Right atrium auricular region (tissue), 2 donors: ENCODE measurements at places on chromosomes 3 and 15. TPM values are rescaled to one million over a fixed set of nuclear protein-coding genes. Genes with fewer than 3 reads are reported as not detected.

DNA sequence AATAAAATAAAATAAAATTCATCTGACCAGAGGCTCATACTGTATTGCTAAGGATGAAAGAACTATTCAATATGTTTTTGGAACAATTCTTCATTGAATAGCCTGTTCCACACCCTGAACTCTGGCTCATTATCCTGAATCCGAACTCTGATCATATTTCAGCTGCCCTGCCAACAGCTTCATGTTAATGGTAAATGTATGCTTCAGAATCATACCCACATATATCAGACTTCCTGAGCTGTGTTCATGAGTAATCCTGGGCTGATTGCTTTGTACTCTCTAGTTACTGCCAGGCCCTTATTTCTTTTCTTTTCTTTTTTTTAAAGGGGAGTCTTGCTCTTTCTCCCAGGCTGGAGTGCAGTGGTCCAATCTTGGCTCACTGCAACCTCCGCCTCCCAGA is 11.8 kb downstream of the INO80 start:
- DNase-seq, result no peak

DNA sequence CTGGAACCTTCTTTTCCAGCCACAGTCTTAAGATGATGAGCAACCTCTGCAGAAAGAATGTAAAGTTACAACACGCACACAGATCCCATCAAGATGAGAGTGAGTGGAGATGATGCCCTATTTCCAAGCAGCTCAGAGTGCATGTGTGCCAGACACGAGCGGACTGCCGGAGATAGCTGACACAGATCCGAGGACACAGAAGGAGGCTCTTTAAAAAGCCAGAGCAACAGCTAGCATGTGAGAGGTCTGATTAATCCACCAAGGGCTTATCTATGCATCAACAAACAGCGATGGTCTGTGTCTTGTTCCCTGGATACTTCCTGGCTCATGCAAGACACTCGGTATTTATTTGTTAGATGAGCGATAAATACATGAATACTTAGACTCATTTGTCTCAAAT is 128.6 kb upstream of the DLG1 start:
- no peak for DNase-seq

- DNase-seq, result no peak
Observed at GRCh38 chr3:111750278-111750884, 108.7 kb upstream of the PHLDB2 start.

GRCh38 chr15:26967719-26968269 is 3.2 kb upstream of the GABRG3 start:
- no peak for DNase-seq

GRCh38 chr15:45549541-45550220 is 27.1 kb upstream of the SLC30A4 start:
- DNase-seq, result no peak

SNTN gene
- not detected for total RNA-seq

DNA sequence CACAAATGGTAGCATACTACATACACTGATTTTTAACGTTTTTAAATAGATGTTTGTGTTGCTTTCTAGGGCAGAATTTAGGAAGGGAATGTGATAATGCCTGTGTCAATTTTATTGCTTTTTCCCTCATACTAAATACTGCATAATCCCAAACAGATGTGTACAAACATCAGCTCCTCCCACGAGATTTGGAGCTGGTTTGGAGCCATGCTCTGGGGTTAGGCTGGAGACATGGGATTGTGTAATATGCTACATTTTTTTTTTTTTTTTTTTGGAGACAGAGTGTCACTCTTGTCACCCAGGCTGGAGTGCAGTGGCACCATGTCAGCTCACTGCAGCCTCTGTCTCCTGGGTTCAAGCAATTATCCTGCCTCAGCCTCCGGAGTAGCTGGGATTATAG is 80.1 kb downstream of the EBLN2 start:
- DNase-seq, result peak; percentile 59

GRCh38 chr3:188868803-188869202 is 303.0 kb upstream of the TPRG1 start:
- no peak for DNase-seq

- DNase-seq, result no peak
Observed at GRCh38 chr15:60936186-60936585, 292.9 kb downstream of the RORA start.

DNA sequence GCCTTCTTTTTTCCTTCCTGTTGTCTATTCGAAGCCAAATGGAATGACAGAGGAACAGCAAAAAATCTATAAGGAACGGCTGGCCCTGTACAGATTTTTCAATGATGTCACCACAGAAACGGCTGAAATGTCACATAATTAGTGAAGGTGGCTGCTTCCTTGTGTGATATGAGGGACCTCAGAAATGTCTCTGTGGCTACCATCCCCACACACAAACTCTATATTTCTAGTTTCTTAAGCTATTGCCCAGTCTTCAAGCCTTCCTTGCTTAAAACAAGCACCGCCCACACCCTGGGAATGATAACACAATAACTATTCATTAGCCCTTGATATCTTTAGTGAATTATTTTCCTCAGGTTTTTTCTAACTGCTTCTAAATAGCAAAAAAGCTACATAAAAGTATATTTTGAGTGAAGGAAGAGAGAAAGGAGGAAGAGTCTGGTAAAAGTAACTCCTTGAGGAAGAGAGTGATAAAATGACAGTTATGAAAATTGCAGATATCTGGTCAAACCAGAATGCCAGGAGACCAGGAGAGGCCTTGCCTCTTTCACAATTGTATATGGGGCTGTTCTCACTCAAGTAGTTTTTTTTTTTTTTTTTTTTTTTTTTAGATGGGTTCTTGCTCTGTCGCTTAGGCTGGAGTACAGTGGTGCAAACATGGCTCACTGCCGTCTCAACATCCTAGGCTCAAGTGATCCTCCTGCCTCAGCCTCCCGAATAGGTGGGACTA is 38.7 kb downstream of the FMN1 start:
- DNase-seq, result no peak

FBXO40 gene
- total RNA-seq, result 81.6 TPM

SLC12A1 gene
- not detected for total RNA-seq

DNA sequence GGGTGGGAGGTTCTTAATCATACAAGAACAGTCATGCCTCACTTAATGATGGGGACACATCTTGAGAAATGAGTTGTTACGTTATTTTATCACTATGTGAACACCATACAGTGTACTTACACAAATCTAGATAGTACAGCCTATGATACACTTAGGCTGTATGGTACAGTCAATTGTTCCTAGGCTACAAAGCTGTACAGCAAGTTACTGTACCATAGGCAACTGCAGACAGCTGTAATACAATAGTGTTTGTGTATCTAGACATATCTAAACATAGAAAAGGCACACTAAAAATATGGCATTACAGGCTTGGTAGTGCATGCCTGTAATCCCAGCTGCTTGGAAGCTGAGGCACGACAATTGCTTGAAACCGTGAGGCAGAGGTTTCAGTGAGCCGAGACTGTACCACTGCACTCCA is 55.7 kb upstream of the PLXND1 start:
- DNase-seq, result no peak

- no peak for DNase-seq
Observed at GRCh38 chr3:14914779-14915117, 32.6 kb upstream of the NR2C2 start.

ELL3 gene
- total RNA-seq, result 2.4 TPM

RBMS3 gene
- 27.3 TPM for total RNA-seq

RBP2 gene
- total RNA-seq, result not detected

RTP4 gene
- total RNA-seq, result 0.59 TPM

DNA sequence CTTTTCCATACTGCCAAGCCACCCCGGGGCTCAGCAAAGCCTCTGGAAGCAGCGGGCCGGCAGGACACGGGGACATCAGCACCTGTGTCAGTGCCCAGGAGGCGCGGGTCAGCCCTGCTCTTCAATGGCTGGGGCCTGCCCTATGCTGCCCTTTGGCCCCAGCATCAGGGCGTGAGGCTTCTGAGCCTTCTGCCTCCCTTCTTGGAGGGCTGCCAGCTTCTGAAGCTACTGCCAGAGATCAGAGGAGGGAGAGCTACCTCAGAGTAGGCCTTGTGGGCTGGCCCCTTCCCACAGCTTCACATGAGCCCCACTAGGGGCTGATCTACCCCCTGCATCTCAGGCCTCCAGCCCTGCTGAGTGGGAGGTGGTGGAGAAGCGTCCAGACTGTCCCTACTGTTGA is 13.0 kb upstream of the TMEM115 start:
- DNase-seq, result no peak

GRCh38 chr3:158491968-158492367 is 79.0 kb upstream of the MLF1 start:
- DNase-seq, result no peak

STRIT1 gene
- not detected for total RNA-seq

FRMD4B gene
- total RNA-seq, result 37.8 TPM

GRCh38 chr15:49852756-49853155 is 231.9 kb downstream of the DTWD1 start:
- no peak for DNase-seq

GRCh38 chr15:34652726-34653033 is 69.2 kb upstream of the GOLGA8B start:
- DNase-seq, result no peak

- DNase-seq, result no peak
Observed at GRCh38 chr15:39416258-39416657, 164.6 kb upstream of the THBS1 start.

GFM1 gene
- total RNA-seq, result 54.5 TPM

LTK gene
- not detected for total RNA-seq

MYRIP gene
- 4.2 TPM for total RNA-seq

DNA sequence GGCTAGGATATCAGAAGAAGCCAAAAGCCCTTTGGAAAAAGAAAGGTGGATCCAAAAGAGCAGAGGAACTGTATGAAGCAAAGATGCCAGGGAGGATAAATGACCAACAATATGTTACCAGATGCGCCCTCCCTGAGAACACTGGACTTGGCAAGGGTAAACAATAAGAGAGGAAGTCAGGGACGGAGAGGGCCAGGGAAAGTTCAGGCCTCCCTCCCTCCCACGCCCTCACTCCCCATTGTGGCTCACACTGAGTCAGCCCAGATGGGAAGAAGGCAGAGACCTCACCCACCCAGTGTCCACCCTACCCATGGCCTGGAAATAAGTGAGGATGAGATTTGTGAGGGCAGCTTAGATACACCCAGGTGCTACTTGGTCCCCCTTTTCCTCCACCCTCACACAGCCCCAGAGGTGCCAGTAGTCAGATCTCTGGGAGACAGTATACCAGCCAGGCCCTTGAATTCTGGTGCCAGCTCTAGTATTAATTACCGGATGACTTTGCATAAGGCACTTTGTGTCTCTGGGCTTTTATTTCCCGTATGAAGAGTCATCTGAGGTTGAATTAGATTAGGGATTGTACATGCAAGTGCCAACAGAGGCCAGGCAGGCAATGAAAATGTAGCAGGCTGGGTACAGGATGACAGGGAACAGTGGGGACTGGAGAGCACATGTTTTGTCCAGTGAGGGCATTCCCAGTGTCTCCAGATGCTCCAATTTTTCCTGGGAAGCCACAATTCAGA is 35.1 kb upstream of the FRMD4B start:
- DNase-seq, result peak; percentile 62

HEG1 gene
- total RNA-seq, result 202 TPM

DNA sequence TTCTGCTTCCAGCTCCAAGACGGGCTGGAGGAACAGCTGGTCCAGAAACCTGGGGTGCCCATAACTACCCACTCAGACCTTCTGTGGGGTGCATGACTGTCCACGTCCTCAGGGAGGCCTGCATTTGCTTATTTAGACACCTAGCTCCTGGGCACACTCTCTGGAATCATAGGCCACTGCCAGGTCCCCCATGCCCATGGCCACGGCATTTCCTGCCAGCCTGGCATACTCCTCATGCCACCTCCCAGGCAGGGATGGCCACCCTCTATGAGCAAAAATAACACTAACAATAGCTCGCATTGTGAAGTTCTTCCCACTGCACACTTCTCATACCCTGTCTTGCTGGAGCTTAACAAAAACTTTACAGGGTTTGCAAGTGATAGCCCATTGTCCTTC is 166.9 kb upstream of the TPM1 start:
- DNase-seq, result no peak

GP9 gene
- total RNA-seq, result not detected

GRCh38 chr3:196617256-196617655 is 22.2 kb upstream of the NRROS start:
- DNase-seq, result no peak
